ENCODE measurements at places on chromosomes 3 and 15.
A peak's percentile ranks its signal among the peaks of the same experiment; 100 is the strongest.

GRCh38 chr3:196207833-196208607 lies 3.2 kb downstream of the ZDHHC19 start:
- peak; percentile 37 for DNase-seq

DNA sequence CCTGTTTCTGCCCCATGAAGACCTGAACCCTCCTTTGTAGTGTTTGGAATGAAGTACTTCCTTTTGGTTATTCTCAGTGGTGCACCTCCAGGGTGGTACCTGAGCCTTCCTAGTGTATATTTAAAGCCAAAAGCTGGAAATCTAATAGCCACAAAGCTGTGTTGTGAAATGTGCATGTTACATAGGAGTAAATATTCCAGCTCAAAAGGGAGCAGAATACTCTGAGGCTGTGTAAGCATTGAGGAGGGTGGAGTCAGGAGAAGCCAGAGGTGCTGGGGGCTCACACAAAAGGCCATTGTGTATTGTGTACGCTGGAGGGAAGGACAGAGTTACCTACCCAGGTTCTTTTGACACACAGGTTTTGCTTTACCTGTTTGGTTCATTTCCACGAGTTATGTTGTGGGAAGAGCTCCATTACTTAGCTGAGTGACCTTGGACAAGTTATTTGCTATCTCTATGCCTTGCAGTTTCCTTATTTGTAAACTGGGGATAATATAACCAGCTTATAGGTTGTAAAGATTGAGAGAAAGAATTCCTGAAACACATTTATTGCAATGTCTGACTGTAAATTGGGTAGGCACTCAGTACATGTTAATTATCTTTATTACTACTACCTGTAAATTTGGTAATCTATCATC lies 24.7 kb downstream of the GPR171 start:
- DNase-seq = no peak

DNA sequence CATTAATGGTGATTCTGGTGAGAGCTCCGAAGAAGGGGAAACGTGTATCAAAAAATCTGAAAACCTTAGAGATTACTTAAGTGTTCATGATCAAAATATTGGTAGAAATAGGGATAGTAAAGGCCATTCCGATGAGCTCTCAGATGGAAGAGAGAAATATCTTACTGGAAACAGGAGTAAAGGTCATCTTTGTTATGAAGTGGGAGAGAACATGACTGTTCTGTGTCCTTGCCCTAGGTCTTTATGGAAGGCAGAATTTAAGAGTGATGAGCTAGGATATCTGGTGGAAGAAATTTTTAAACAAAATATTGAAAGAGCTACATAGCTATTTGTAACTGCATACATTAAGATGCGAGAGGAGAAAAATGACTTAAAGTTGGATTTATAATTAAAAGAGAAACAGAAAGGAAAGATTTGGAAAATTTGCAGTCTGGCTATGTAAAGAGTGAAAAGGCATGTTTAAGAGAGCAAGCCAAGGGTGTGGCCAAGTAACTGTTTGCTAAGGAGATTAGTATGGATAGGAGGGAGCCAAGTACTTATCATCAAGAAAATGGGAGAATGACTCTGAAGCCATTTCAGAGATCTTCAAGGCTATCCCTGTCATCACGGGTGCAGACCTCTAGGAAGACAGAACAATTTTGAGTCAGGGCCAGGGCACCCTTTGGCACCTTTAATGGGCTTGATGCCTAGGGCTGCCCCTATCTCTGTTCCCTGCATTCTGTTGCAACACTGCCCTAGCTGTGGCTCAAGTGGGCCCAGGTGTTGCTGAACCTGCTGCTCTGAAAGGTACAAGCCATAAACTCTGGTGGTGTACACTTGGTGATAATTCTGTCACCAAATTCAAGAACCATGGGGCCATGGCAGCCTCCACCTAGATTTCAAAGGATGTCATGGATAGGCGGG lies 27.3 kb downstream of the SLMAP start:
- DNase-seq = no peak

DNA sequence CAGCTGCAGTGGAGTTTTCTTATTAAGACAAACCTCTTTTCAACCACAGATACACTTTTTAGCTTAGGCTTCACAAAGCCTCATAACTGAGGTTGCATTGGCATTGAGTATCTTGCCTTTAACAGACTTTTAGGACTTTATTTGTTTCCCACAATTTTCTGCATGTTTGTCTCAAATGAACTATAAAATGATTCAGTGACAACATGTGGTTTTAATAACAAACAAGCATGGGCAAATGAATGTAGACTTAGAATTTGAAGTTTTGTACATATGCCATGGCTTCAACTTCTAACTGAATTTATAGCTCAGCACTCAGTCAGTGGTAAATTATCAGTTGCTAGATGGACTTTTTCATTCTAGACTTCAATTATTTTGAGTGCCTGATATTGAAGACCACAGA lies 101.6 kb downstream of the SLC25A26 start:
- DNase-seq = no peak

DNA sequence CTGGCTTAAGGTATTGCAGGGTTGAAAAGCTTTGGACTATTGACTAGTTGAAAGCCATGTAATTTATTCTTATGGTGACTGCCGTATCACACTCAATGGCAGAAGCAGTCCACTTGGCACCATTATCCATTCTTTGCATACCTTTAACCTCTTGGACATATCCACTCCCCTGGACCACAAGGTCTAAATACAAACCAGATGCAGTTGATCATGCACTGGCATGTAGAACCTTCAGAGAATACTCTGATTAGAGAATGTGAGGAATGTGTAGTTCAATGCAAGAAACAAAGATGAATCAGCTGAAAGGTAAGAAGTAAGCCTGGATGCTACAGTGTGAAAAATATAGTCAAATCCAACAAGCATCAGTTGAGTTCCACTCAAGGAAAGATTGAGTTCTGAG lies 93.1 kb downstream of the FRMD5 start:
- DNase-seq = no peak

DNA sequence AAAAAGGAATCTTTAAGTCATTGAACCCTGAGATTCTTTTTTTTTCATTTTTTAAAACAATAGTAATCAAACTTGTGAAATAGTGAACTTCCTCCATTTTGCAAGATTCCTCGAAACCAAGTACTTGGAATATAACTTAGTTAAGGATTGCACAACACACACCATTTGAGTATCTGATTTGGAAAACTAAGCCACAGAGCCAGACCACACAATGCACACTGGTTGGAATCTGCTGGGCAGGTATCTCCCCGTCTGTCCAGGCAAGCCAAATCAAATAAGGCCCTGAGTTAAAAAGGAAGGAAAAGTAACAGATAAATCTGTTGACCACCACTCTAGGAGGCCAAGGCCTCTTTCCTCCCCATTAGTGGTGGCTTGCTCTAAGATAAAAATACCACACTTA lies 177.5 kb upstream of the ICE2 start:
- no peak for DNase-seq

DNA sequence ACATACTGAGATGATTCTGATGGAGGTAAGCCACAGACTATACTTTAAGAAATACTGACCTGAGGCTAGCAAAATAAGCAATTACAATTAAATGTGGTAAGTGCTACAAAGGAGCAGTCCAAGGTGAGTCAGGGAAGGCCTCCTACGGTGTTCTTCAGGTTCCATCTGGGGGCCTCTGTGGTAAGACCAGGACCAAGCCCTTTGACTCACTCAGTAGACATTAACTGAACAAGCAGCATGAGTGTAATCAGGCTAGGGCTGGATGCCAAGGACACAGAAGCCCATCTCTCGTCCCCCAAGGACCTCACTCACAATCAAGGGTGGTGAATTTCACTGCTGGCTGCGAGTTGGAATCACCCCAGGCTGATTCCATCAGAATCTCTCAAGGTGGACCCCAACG lies 37.3 kb downstream of the DZIP1L start:
- no peak for DNase-seq

- DNase-seq = no peak
Measured at GRCh38 chr3:138332472-138333073, 2.9 kb upstream of the NME9 start.

DNA sequence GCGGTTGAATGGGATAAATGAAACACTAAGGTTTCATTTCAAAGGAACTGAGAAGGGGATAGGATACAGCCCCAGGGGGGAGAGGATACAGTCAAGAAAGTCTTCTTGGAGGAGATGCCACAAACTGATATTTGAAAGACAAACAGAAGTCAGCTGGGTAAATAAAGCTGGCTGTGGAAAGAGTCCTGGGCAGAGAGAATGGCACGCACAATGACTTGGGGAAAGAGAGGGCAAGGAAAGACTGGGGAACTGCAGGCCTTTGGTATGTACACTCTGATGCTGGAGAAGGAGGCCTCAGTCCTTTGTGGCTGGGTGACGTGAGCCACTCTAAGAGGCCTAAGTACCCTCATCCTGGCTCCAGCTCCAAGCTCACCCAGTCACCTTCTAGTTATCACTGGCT lies 45.2 kb upstream of the LMCD1 start:
- no peak for DNase-seq

DNA sequence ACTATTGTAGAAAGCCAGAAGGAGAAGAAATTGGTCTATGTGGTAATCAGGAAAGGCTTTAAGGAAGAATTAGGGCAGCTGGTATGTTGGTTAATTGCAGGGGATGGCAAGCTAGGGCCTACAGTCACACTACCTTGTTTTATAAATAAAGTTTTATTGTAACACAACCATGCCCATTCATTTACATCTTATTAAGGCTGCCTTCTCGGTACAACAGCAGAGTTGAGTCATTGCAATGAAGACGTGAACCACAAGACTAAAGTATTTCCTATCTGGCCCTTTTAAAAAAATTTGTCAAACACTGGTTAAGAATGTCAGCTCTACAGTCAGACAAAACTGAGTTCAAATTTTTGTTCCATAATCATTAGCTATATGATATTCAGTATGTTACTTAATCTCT lies 8.3 kb downstream of the SERPINI1 start:
- no peak for DNase-seq

DNA sequence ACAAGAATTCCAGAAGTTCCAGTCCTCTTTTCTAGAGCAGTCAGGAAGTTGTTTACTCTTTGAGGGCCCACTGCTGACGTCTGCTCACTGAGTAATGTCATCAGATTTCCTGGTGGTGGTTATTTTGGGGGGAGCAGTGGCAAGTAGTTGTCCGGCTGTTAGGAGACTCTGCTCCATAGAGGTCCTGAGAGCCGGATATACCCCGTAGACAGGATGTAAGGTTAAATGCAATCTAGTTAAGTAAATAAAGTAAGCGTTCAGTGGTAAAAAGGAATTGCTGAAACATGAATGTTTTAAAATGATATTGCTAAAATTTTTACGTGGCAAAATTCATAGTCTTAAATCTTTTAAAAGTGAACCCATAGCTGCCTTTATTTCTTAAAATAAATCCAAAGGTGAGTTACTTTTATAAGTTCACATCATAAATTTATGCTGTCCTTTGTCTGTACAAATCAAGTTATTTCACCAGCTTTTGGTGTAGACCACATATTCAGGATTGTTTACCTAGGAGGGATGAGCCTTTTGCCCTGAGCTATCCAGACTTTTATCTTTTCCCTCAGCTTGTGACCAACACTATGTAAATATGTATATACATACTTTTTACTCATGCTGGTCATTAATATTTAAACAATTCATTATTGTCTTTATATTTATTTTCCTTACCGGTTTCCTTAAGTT lies 65.8 kb downstream of the PDE8A start:
- no peak for DNase-seq

DNA sequence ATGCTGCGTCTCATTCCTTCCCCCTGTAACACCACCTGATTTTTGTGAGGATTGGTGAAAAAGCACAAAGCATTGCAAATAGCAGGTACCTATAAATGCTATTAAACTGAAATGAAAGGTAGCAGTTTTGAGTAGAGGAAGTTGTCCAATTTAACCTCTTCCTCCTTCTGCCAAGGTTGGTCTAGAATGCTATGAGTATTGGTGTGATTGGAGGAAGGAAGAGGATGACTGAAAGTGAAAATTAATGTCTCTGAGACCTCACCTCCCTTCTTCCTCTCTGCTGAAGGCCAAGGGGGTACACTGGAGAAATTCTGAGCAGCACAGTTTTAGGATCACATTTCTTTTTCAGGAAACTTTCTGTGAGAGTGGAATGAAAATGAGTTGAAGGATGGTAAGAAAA lies 94.4 kb downstream of the DTWD1 start:
- DNase-seq = no peak

- DNase-seq = no peak
Measured at GRCh38 chr3:4888913-4889846, 90.1 kb upstream of the BHLHE40 start.

GRCh38 chr15:73748730-73749129 lies 4.4 kb downstream of the INSYN1 start:
- no peak for DNase-seq

GRCh38 chr15:50183112-50183794 lies 1.3 kb downstream of the SLC27A2 start:
- DNase-seq = no peak

DNA sequence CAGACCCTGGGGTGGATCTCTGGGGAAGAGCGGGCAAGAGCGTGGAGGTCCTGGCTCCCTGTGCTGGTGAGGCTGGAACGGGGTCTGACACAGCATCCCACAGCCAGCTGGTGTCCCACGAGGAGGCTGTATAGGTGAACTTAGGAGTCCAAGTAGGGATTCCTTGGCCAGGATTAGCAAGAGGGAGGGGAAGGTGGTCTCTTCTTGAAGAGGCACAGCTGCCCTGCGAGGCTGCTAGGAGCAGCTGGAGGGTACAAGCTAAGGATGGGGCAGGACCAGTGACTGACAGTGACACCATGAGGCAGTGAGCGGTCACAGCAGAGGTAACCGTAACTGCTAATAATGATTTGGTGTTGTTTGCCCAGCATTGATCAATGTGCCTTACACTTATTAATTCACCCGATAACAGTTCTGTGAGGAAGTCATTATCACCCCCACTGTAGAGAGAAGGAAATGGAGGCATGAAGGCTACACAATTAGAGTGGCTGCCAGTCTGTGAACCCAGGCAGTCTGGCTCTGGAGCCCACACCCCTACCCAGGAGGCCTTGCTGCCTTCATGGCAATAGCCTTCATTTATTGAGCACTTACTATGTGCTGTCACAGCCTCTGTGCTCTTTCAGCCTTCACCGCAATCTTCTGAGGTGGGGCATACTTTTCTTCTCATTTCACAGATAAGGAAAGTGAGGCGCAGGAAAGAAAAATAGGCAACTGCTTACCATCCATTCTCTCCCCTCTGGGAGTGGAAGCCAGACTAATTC lies 59.4 kb downstream of the TMEM44 start:
- DNase-seq = no peak

DNA sequence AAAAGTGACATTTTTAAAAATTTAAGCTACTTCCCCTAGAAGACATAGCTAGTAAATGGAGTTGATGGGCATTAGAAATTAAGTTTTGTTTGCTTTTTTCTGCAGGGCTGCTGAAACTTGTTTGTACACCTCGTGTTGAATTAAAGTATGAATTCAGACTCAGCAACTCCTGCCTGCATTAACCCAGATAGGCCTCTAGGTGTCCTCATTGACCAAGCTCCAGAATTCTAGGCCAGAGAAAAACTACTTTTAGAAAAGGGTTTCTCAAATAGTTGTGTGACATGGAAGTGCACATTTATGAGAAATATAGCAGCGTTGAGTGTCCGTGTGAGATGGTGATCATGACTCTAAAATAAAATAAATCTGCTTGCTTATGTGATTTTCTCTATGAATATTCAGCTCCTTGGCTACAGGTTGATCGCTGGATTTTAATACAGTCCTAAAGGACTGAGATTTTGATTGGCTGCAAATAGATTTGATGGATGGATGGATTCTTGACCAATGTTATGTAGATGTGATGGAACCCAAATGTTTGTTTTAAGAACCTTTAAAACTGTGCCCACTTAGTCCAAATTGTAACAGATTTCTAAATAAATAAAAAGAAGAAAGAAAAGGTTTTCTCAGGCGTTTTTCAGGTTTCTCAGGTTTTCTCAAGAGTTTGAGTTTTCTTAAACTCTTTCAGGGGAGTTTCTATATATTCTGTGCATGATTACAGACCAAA lies 39.4 kb upstream of the LMOD3 start:
- DNase-seq = no peak

All from stimulated activated CD8-positive, alpha-beta memory T cell treated with anti-CD3 and anti-CD28 coated beads, Interleukin-15, amount 100 ng/mL, for 1 hour (primary cell).